ENCODE measurements at places on chromosomes 1 and 21.

DNA sequence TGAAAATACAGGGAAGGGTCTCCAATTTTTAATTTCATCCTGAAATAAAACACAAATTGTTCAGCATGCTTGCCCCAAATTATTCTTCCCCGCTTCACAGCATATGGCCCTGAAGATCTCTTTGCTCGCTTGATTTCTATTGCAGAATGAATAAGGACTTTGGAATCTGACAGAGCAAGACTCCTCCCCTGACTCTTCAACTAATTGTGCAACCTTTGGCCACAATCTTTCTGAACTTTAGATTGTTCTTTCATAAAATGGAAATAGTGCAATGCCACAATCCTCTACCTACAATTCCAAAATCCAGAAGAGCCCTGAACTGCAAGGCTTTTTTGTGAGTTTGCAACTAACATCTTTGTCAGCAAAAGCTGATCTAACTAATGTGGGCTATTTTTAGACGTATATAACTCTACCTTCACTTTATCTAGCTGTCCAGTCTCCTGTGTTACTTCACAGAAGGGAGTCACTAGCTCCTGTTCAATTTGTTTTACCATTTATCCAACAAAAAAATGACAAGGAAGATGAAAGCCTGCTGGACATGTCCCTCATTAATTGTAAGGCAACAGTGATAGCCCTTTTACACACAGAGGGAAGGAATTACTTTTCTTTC is 13.4 kb downstream of the RNASEL start:
- no peak for DNase-seq

DNA sequence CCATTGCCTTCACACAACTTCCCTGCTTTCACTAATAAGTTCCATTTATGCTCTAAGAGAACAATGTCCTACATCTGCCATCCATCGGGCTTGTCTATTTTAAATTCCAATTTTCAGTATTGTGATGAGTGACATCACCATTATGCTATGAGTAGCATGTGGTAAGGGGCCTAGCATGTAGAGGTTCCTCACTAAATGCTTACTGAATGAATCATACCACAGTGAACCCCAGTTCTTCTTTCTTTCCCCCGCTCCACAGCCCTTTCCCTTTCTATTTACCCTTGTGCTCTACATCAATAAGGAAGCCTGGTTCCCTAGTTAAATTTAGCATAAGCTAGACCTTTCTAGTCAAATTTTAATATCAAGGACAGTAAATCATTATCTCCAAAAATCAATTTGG is 195.0 kb upstream of the RGS18 start:
- DNase-seq = no peak

- peak; percentile 21 for DNase-seq
Measured at GRCh38 chr1:15100121-15100879, 53.2 kb upstream of the TMEM51 start.

GRCh38 chr1:205267306-205267902 is 39.7 kb downstream of the TMCC2 start:
- DNase-seq = no peak

DNA sequence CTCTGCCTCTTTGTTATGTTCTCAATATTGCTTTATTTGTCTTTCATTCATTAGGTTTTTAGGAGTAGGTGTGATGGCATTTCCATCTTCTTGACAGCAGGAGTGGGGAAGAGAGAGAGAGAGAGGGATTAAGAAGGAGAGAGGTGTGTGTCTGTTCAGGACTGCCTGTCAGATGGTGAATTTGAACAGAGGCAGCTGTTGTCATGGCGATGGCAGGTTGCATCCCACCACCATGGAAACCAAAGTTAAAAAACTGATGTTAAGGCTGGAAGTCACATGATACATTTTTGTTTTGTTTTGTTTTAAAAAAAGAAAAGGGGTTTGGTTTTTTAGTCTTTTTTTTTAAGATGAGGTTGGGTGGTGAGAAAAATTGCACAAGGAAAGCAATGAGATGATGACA is 18.3 kb downstream of the CACNA1E start:
- DNase-seq = no peak

- DNase-seq = no peak
Measured at GRCh38 chr1:53576866-53577760, 117.9 kb downstream of the DMRTB1 start.

GRCh38 chr21:42414928-42415769 is 11.4 kb downstream of the UBASH3A start:
- DNase-seq = no peak

GRCh38 chr1:51313961-51314777 is 16.2 kb downstream of the TTC39A start:
- no peak for DNase-seq
